ENCODE measurements at places on chromosomes 2 and 18.
A peak's percentile ranks its signal among the peaks of the same experiment; 100 is the strongest.

DNA sequence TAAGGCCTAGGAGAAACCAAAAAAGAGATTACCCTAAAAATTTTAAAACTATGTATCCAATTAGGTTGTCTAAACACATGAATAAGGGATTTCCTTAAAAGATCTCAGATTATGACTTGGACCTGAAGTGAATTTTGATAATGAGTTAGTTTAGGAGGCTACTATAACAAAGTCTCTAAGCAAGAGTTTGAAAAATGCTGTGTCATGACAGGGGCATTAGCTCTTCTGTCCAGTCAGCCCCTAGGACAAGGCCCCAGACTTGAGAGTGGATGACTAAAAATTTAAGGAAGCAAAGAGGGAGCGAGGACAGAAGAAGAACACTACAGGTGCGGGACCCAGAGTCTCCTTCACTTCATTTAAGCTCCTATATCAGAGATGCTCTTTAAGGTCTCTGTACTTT is 135.9 kb downstream of the DTNB start:
- DNase-seq = no peak

DNA sequence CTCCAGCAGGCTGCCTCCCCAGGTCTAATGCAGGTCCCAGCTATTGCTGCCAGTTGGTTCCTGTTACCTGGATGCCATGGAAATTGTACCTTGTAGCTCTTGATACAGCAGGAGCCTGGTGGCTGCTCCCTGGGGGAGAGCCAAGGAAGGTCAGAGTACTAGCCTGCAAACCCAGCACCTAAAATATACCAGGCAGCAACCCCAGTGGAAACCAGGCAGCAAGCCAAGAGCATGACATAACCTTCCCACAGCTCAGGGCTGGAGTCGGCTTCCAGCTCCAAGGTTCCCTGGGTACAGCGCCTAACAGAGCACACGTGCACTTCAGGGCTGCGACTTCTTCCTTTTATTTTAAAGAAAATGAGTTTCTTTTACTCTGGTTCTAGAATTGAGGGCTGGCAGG is 30.3 kb downstream of the TNP1 start:
- no peak for DNase-seq

GRCh38 chr18:58139459-58140386 is 95.7 kb downstream of the NEDD4L start:
- DNase-seq = no peak

DNA sequence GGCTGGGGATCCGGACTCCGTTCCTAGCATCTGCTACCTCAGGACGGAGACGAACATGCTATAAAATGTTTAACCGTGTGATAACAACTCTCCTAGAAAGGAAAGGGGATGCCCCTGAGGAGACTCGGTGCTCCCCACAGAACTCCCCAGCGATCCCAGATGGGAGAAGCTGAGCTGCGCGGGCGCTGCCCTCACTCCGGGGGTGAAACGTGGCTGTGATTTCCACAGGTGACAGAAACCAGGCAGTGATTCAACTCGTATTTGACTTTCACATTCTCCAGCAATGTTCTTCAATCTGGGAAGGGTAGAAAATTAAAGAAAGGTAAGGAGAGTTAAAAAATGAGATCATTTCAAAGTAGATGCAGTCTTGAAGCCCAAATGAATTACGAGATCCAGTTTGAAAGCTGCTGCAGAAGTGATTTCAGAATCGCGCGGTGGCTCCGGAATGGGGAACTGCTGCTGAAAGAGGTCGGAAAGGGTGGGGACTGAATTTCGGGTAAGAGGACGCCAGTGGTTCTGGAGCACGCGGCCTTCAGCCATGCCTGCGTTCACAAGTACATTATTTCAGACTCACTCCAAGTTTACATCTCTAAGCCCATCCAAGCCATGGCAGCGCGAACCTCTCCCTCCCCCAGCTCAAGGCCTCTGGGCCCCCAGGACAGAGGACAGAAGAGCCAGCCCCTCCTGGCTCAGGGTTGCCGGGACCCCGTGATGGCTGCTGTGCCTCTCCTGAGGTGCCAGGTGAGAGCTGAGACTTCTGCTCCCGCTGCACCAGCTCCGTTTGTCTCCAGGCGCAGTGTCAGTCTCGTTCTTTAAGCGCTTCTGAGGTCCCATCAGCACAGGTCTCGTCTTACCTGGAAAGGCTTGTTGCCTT is 39.5 kb downstream of the ADNP2 start:
- DNase-seq = peak; percentile 9

DNA sequence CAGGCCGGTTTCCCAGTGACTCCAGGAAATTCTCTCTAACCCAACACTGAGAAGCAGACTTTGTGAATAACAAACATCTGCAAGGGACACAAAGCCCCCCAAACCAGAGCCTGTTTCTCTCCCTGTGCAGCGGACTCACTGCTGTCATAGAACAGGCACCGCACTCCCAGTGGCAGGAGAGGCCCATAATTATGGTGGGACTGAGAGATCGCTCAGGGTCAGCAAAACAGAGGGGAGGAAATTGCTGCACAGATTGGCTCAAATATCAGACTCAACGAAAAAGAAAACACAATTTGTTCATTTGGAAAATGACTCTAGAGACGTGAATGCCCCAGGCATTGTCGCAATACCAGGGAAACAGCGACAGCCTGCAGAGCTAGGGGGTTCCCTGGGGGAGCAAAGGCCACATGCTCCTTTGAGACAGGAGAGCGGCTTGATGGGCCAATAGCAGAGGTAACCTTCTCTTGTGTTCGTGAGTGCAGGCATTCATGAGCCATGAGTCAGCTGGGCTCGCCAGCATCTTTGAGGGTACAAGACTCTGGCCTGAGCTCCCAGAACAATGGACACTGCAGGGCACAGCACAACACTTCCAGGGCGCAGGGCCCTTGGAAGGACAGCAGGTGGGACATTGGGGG is 143.3 kb upstream of the KLHL29 start:
- no peak for DNase-seq

DNA sequence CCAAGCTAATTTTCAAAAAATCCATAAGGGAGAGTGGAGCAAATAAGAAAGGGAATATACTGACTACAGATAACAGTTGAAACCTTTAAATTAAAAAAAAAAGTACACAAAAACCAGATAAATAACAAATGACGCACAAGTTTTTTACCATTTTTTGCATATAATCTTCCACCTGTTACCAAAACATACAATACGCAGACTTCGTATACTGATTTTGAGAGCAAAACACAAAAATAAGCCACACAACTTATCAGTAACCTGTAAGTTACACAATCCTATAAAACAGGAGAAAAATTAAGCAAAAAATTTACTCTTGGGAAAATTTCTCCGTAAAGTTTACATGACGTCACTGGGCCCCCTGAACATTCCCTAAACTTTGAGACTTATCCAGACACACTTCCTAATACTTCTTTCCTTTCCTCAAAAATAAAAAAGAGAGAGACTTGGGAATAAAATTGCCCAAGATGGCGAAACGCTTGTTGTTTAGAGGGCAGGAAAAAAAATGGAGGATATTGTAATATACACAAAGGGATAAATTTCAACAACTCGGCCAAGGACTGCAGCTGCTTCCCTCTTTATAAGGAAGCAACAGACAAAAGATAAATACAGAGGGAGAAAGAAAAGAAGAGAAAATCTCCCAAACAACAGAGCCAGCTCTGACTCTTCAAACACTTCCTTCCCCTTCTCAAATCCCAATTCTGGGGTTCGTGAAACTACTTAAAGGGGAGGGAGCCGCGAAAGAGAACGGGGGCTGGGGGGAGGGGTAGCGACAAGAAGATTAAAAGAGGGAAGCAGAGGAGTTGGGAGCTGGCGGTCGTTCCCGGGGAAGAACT is 1.6 kb downstream of the BAZ2B start:
- DNase-seq = peak; percentile 42

- peak; percentile 71 for DNase-seq
Observed at GRCh38 chr18:77063260-77063659, 69.3 kb downstream of the MBP start.

- no peak for DNase-seq
Observed at GRCh38 chr2:31553362-31553761, 27.4 kb downstream of the SRD5A2 start.

- DNase-seq = no peak
Observed at GRCh38 chr2:210955591-210955990, 399.2 kb downstream of the CPS1 start.

- no peak for DNase-seq
Observed at GRCh38 chr18:73782405-73782804, 365.2 kb downstream of the FBXO15 start.

- DNase-seq = no peak
Observed at GRCh38 chr2:220930271-220931076, 641.6 kb downstream of the EPHA4 start.

DNA sequence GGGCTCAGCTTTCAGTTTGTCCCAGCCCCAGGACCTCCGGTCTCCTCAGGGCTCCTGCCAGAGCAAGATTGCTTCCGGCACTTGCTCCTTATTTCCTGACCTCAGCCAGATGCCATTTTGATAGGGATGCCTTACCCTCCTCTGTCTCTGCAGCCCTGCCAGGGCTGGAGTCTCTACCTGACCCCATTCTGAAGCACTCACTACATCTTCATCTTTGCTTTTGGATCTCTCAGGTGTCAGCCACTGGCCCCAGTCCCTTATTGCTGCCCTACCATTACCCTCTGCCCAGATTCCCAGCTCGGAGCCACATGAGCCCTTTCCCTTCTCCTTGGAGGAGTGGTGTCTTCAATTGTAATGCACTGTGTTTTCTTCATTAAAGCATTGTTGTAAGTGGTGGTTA is 17.1 kb downstream of the OSBPL6 start:
- DNase-seq = no peak

DNA sequence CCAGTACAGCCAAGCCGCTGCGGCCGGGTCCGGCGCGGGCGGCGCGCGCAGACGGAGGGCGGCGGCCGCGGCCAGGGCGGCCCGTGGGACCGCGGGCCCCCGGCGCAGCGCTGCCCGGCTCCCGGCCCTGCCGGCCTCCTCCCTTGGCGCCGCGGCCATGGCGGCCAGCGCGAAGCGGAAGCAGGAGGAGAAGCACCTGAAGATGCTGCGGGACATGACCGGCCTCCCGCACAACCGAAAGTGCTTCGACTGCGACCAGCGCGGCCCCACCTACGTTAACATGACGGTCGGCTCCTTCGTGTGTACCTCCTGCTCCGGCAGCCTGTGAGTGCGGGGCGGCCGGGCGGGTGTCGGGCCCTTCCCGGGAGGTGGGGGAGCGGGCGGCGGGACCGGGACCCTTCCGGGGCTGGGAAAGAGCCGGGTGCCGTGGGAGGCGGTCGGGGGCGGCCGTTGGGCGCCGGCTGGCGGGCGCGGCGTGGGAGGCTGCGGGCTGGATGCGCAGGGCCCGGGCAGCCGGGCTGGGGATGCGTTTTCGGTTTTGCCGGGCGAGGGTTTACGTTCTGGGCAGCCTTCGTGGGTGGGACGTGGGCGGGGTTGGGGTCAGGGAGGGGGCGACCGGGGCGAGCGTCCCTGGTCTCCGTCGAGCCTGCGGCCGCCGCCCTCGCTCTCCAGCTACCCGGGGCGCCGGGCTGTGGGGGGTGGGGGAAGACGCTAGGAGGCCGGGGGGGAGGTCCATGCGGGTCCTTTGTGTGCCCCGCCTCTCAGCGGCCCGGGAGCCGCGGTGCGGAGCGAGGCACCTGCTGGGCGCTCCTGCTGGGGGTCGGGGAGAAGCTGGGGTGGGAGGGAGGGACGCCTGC is 537 bp downstream of the AGFG1 start:
- peak; percentile 22 for DNase-seq

GRCh38 chr2:190267302-190267701 is 52.3 kb downstream of the HIBCH start:
- DNase-seq = no peak

- peak; percentile 18 for DNase-seq
Observed at GRCh38 chr2:221518201-221518934, 53.7 kb downstream of the EPHA4 start.

DNA sequence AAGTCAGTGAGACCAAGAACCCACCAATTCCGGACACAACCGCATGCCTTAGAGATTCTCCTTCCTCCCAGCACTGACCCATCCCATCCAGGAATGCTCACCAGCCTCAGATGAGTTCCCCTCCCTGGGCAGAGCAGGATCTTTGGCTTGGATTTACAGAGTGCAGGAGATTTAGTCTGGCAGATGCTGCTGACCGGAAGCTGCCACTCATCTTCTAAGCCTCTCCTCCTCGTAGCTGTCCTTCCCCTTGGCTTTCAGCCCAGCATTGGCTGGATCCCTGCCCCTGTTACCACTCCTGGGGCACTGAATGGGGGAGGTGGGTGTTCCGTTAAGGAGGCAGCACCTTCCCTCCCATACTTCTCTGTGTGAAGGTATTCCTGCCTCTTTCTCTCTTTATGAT is 53.2 kb downstream of the VWA3B start:
- no peak for DNase-seq

DNA sequence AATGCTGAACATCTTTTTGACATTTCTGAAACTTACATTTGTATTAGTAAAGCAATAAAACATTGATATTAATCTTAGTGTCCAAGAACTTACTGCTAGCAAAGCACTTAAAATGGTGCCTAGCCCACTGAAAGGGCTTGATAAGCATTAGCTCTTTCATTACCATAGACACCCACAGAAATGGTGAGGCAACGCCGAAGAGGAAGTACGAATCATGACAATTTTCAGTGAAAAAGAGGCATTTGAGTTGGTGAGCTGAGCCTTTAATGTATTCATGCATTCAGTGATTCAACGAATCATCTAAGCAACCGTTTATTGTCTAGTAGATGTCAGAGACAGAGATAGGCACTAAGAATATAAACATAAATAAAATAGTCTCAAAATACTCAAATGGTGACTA is 101.1 kb downstream of the PIGN start:
- no peak for DNase-seq

DNA sequence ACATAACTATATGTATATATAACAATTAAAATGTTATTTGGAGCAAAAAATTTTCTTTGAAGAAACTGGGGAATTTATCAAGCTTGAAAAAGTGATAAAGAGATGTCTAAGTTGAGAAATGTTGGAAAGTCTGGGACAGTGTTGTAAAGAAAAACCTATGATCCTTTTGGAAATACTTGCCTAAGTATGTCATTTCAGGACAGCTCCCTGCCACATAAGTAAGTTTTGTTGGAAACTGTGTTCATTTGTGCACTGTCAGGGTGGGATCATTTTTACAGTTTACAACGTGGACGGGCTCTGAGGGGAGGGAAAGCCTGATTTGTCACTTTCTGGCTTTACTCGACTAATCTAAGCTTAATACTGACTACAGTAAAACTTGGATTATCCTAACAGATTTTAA is 10.4 kb upstream of the COL3A1 start:
- DNase-seq = no peak

GRCh38 chr2:41717839-41718238 is 330.0 kb upstream of the PKDCC start:
- no peak for DNase-seq

- DNase-seq = no peak
Observed at GRCh38 chr2:202036601-202037037, 3.0 kb downstream of the FZD7 start.

DNA sequence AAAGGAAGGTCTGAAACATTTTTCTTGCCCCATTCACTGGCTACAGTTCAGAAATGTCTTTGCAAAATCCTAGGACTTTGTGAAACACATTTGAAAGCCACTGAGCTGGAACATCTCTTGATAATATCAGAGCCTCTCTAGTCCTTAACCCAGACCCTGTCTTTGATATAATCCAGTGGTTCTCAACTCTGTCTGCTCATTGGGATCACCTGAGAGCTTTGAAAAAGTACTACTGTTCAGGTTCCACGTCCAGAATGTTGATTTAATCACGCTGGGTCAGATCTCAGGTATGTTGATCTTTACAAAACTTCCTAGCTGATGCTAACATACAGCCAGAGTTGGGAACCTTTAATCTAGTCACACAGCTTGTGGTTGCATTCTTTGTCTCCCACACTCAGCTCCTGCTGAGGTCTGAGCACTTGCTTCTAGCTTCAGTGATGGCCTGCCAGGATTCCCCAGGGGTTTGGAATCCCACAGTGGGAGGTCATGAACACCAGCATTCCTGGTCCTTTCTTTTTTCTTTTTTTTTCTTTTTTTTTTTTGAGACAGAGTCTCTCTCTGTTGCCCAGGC is 262.7 kb downstream of the SETBP1 start:
- DNase-seq = no peak

Measured in CD4-positive, alpha-beta T cell (primary cell).